ENCODE measurements at places on chromosomes 5 and 9. TPM values are rescaled to one million over a fixed set of nuclear protein-coding genes. Genes with fewer than 3 reads are reported as not detected.
A peak's percentile ranks its signal among the peaks of the same experiment; 100 is the strongest.

The KLF4 gene
- 143 TPM for total RNA-seq

DNA sequence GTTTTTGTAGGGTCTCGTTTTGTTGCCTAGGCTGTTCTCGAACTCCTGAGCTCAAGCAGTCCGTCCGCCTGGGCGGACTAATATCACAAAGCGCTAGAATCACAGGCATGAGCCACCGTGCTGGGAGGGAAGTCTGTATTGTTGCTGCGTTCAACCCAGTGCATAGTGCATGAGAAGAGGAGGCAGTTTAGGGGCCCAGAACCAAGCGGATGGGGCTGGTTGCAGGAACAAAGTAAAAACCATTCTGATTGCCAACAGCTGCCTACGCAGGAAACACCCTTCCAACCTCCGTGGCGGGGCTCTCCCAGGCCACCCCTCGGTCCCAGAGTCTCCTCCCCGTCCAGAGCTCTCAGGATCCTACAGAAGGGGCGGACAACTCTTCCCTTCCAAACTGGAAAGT is 87.1 kb downstream of the ANXA2R start:
- peaks cover 71% of the 10 kb centered on the region for H3K27me3 ChIP-seq
- H3K4me3 ChIP-seq: no peak overlapping the region
- H3K27ac ChIP-seq: no peak overlapping the region
- peaks cover 17% of the 10 kb centered on the region for H3K4me1 ChIP-seq
- H3K36me3 ChIP-seq: no peaks in the 10 kb centered on the region
- no peak for DNase-seq

DNA sequence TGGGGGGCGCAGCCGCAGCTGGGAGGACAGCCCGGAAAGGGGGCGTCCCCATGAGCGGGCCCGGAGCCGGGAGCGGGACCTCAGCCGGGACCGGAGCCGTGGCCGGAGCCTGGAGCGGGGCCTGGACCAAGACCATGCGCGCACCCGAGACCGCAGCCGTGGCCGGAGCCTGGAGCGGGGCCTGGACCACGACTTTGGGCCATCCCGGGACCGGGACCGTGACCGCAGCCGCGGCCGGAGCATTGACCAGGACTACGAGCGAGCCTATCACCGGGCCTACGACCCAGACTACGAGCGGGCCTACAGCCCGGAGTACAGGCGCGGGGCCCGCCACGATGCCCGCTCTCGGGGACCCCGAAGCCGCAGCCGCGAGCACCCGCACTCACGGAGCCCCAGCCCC is 47.0 kb downstream of the TJP2 start:
- no peaks in the 10 kb centered on the region for H3K27me3 ChIP-seq
- no peak overlapping the region for H3K27ac ChIP-seq
- peaks cover 83% of the 10 kb centered on the region for H3K36me3 ChIP-seq
- no peak for DNase-seq
- H3K4me3 ChIP-seq: no peak overlapping the region

DNA sequence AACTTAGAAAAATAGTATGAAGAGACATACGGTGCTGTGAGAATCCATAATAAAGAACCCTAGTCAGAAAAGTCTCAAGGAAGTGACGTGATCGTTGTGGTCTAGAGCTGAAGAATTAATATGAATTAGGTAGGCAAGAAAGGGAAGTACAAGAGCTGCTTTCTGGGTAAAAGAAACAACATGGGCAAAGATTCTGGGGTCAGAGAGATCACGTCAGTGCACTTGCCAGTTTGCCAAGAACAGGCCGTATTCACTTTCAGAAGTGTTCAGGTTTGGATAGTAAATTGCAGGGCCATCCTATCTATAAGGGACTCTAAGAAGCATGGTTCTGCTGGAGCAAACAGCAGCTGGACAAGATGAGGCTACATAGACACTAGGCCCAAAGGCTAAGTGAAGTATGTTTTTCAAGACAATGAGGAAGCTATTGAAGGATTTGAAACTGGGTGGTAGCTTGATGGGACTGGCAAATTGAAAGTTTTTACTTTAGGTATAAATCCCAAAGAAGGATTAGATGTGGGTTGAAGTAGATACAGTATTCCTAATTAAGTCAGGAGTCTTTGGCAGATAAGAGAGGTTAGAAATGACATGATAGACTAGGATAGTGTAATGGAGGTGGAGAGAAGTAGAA is 4.8 kb upstream of the CHD1 start:
- no peak overlapping the region for H3K4me3 ChIP-seq
- H3K27ac ChIP-seq: peak overlapping the region; percentile 74
- no peaks in the 10 kb centered on the region for H3K27me3 ChIP-seq
- no peaks in the 10 kb centered on the region for H3K36me3 ChIP-seq
- H3K4me1 ChIP-seq: peaks cover 18% of the 10 kb centered on the region

Measured in upper lobe of right lung (tissue), 1 donor.